ENCODE measurements at places on chromosomes 7 and 10. TPM values are rescaled to one million over a fixed set of nuclear protein-coding genes. Genes with fewer than 3 reads are reported as not detected.

DNA sequence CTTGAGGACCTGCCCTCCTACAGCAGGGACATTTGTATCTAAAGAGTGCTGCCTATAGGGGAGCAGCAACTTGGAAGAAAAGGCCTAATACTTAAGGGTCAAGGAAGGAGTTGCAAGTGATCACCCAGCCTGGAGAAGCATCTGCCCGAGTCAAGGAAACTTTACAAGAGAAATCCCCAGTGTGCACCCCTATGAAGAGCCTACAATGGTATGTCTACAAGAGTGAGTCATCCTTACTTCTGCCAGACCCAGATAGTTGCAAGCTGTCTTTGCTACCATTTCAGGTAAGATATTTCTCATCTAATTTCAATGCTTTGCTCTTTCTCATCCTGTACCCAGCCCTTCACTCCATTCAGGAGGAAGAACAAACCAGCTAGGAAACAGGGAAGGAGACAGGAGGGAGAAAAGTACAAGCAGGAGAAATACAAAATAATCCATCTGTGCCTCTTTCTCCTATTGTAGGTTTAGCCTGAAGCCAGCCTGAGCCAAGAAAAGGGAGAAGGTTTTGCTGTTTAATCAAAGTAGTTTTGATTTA, 34.4 kb upstream of the AGR3 start:
- DNase-seq = no peak

- DNase-seq = no peak
These were observed 2.8 kb upstream of the SMARCD3 start for GRCh38 chr7:151251328-151251688.

Gene SRRM3
- 18.0 TPM for total RNA-seq

DNA sequence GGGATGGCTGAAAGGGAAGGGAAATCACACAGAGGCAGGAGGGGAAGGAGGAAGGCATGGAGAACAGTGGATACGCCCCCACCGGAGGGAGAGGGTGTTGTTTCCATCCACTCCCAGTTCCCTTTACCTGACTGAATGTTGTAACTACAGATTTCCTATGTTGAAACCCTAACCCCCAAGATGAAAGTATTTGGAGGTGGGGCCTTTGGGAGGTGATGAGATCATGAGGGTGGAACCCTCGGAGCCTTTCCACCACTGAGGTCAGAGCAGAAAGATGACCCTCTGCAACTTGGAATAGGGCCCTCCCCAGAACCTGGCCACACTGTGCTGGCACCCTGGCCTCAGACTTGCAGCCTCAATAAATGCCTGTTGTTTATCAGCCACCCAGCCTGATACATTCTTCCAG, 48.6 kb upstream of the CNPY1 start:
- no peak for DNase-seq

Gene RBP4
- total RNA-seq = 63.4 TPM

Data from heart left ventricle (tissue), 16 donors.